NCI-H69 (cell line): ENCODE measurements at places on chromosomes 12 and 14.

DNA sequence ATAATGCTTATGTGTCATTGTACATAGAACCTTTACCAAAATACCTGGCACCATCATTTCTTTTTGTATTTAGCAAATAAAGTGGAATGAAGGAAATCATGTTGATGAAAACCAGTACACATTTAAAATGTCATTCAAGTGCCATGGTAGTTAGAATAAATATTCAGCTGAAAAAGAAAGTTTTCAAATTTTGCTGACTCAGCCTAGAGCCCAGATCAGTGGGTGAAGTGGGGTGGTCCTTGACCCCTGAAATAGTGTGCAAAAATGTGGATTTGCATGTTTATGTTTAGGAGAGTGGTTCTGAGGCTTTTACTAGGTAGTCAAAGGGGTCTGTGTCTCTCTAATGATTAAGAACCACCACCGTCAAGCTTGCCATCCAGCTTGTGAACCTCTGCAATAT lies 418.7 kb downstream of the ETNK1 start:
- DNase-seq = no peak

DNA sequence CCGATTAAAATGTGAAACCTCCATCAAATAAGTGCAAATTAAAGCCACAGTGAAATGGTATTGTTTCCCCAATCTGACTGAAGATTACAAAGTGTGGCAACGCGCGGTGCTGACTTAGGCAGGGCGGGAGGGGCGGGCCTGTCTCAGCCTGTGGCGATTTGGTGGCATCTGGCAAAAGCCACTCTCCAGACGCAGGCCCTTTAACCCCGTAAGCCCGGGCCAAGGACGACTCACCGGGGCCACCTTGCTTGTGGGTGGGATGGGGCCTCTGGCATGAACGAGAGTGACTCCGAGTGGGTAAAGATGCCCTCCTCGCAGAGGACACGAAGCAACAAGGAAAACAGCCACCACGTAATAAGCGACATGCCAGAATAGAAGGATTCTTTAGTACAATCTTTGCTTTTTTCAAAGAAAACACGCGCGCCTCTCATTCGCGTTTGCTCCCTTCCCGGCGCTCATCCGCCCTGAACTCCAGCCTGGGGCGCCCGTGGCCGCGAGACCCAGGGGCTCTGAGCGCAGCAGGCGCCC lies 815 bp downstream of the DEGS2 start:
- peak; percentile 56 for DNase-seq

GRCh38 chr12:113276946-113277500 lies 55.8 kb downstream of the TPCN1 start:
- DNase-seq = no peak

GRCh38 chr12:828726-829395 lies 76.5 kb downstream of the WNK1 start:
- no peak for DNase-seq

DNA sequence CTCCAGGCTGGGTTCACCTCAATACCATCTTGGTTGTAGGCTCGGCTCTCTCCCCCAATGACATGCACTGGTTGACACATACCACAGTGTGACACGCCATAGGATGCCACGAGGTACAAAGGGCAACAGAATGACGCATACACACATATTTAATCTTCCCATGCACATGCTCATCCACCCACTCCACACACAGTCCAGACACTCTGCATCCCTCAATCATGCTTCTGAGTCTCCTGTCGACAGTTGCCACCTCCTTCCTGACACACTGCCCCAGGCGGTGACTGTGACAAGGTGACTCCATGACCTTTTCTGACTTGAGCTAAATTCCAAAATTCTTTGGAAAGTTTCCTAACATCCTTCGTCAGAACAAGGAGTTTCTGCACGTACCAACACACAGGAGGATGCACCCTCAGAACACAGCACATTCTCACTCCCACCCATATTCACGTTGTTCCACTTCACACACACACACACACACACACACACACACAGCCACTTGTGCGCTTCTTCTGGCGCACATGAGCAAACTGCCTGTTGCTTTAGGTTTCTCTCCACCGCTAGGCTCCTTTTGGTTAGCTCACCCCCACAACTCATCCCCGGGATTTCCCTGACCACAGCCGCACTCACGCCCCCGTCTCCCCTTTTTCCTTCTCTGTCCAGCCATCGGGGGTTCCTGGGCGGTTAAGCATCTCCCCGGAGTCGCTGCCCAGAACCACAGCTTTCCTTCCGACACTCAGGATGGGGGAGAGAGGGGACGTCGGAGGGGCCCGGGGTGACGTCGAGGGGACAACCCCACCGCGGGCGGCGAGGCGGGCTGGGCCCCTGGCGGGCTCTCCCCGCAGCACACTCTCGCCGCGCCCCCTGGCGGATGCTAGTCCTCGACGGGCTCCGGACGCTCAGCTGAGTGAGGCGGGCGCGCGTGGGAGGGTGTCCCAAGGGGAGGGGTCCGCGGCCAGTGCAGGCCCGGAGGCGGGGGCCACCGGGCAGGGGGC lies 536 bp upstream of the WNT1 start:
- peak; percentile 76 for DNase-seq

GRCh38 chr12:108337235-108338223 lies 1.6 kb downstream of the CMKLR1 start:
- peak; percentile 20 for DNase-seq

DNA sequence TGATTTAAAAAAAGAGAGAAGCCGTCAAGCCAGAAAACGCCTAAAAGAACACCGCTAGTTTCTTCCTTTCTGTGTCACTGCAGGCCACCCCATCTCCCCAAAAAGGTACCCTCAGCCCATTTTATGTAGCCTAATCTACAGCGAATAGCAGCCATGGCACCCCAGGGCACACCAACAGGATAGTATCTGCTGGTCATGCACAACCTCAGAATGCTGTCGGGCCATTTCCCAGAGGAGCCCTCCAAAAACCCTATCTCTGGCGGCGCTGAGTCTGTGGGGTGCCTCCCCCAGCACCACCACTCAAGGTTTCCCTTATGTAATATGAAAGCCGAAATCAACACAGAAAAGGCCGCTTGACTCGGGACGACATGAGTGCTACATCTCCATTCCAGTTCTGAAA lies 98.9 kb downstream of the BCL11B start:
- no peak for DNase-seq

DNA sequence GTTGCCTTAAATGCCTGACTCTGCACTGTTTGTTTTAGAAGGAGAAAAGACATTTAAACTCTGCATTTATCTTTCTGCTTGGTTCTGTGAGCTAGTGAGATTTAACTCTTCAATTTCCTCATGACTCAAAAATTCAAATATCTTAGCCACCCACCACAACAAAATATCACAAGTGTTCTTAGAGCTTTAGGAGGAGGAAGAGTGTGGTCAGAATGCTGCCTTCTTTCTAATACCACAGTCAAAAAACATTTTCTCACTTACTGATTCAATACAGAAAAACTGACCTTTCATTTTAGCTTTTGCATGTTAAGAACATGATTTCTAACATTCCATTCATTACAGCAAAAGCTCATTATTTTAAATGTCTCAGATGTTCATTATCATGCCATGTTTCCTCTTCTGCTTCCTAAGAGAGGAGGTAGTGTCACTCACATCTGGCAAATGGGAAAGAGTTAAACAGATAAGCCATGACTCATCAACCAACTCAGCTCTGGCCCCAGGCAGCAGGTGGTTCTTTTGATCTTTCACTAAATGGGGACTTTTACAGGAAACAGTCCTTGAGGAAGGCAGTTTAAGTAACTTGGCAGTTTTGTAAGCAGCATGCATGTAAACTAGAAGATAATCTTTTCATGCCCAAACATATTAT lies 56.4 kb upstream of the RNU6-8 start:
- peak; percentile 76 for DNase-seq

DNA sequence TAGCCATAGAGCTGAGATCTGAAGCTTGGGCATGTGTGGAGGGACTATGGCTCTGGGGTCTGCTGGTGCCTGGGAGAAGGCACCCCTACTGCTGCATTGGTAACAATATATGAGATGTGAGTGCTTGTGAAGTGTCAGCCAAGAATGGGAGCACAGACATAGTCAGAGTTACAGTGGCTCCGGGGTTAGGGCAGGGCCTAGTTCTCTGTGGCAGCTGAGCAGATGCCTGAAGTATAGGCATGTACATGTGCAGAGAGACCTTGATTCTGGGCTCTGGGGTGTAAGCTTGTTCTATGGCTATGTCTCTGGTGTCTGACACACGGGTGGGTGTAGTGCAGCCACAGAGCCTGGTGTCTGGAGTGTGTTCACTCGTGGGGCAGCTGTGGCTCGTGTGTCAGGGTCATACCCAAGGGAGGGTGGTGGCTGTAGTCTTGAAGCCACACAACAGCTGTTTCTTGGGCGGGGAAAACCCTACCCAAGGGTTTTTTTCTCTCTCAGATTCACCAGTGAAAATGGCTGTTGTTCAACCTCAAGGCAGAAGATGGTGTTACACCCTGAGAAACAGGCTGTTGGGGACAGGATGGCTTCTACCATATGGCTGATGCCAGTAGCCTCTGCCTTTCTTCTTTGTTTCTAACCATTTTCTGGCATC lies 11.9 kb upstream of the TCL1A start:
- DNase-seq = no peak

GRCh38 chr14:87131879-87132278 lies 861.1 kb downstream of the GALC start:
- DNase-seq = peak; percentile 85

DNA sequence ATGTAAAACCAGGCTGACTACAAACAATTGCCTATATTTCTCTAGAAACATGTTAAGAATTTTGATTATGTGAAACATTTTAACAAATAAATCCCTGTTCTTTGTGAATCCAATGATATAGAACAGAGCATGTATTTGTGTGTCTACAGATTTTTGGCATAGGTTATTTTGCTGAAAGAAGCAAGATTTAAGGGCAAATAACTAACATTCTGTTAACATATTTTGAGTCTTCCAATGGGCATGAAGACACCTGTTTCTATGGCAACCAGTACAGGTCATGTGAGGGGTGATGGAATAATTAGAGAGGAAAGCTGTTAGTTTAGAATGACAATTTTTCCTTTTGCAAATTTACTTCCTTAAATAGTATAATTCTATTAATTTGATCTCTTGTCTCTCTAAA lies 8.8 kb downstream of the ART4 start:
- no peak for DNase-seq

- DNase-seq = no peak
Measured at GRCh38 chr12:54585243-54585642, 3.2 kb downstream of the PPP1R1A start.

GRCh38 chr14:68440820-68441219 lies 352.0 kb downstream of the ZFP36L1 start:
- no peak for DNase-seq

GRCh38 chr12:118633071-118633470 lies 256.7 kb downstream of the SUDS3 start:
- no peak for DNase-seq

DNA sequence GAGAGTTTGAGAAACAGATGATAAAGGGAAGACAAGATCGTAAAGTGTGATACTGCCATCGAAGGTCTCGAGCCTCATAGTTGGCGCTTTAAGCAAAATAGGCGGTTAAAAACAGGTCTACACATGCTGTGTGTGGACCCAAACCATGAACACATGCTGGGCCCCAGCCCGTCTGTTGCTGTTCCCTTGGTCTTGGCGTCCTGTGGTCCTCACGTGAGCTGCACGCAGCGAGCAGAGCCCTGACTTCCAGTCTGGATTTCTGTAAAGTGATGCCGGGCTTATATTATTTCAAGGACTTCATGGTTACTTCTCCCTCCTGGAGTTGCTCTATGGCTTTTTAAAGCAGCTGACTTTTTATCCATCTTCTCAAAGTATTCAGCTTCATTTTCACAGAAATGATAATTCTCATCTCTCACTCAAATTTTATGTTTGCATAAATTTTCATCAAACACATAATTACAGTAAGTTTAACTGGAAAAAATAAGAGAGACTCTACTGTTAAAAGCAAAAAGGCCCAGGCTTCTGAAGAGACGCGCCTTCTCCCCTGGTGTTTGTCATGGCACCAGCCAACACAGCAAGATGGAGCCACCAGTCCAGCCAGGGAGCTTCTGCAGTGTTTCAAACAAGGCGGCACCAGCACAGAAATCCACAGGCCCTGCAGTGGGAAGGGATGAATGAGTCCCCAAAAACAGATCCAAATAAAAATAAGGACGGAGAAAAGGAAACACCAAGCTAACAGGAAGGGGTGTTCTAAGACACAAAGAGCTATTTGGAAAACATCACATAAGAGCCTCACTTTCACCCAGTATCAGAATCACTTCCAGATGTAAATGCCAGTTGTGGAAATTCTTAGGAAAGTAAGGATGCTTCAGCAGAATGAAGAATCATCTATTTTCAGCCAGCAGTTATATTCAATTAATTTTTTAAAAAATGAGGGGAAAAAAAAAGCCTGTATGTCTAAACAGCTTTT lies 24.9 kb downstream of the SFSWAP start:
- no peak for DNase-seq

- peak; percentile 64 for DNase-seq
Measured at GRCh38 chr14:25102788-25103187, 52.8 kb upstream of the STXBP6 start.

- no peak for DNase-seq
Measured at GRCh38 chr14:43539210-43539609, 967.9 kb downstream of the FSCB start.

DNA sequence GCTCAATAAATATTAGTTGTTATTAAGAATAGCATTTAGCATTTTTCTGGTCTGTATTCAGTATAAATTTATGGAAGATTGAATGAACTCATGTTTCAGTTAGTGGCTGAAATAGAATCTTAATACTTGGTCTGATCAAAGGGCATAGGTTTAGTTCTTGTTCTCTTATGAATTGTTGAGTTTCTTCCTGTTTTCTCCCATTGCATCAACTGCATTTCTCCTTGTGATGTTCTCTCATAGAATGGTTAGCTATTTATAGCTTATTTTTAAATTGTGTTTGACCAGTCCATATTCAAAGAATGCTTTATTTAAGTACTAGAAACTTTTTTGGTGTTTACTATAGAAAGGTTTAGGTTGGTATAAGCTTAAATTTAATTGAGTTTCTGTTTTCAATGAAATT lies 29.8 kb downstream of the APAF1 start:
- no peak for DNase-seq

- DNase-seq = no peak
Measured at GRCh38 chr12:103887738-103888137, 42.5 kb upstream of the HSP90B1 start.

GRCh38 chr12:47095446-47096236 lies 15.9 kb upstream of the AMIGO2 start:
- DNase-seq = no peak

DNA sequence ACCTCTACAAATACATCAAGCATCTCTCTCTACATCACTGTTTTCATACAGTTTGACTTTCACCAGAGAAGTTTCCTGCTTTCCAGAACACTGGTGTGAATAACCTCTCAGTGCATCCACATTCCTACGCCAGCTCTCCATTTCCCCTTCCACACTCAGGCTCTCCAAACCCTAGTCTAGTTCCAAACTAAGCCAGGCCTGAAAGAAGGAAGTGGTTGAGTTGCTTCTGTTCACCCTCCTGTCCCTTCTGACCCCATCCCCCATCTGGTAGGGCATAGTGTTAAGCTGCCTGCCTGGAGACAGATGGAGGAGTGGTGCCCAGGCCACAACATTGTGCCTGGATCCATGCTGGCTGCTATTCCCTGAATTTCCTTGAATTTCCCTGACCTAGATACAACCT lies 132.4 kb downstream of the GPR65 start:
- no peak for DNase-seq

GRCh38 chr14:59919570-59920377 lies at the start of gene LRRC9:
Gene LRRC9 (plus strand): TSS chr14:59920144.
- DNase-seq = peak; percentile 98

GRCh38 chr14:23173796-23174195 lies 9.7 kb downstream of the SLC7A8 start:
- DNase-seq = no peak

- no peak for DNase-seq
Measured at GRCh38 chr12:113057565-113058485, 1.3 kb downstream of the DTX1 start.

GRCh38 chr14:36942522-36943245 lies 229.7 kb downstream of the SLC25A21 start:
- DNase-seq = peak; percentile 23

- peak; percentile 82 for DNase-seq
Measured at GRCh38 chr12:117036046-117036445, 63.2 kb downstream of the TESC start.
